ENCODE measurements at places on chromosomes 16 and 17. TPM values are rescaled to one million over a fixed set of nuclear protein-coding genes. Genes with fewer than 3 reads are reported as not detected.

The MMP28 gene
- 0.45 TPM for total RNA-seq

The PRM1 gene
- not detected for total RNA-seq

The ZP2 gene
- total RNA-seq = not detected

The LAT gene
- total RNA-seq = 297 TPM

The CCL17 gene
- total RNA-seq = not detected

The DNAH9 gene
- not detected for total RNA-seq

The DPEP3 gene
- 0.64 TPM for total RNA-seq

The LMF1 gene
- total RNA-seq = 26.6 TPM

The CDRT15 gene
- not detected for total RNA-seq

The TSNAXIP1 gene
- not detected for total RNA-seq

GRCh38 chr16:73176577-73177013, 128.7 kb upstream of the ZFHX3 start:
- DNase-seq = no peak

- no peak for DNase-seq
Measured at GRCh38 chr17:16880121-16880842, 91.6 kb downstream of the TNFRSF13B start.

DNA sequence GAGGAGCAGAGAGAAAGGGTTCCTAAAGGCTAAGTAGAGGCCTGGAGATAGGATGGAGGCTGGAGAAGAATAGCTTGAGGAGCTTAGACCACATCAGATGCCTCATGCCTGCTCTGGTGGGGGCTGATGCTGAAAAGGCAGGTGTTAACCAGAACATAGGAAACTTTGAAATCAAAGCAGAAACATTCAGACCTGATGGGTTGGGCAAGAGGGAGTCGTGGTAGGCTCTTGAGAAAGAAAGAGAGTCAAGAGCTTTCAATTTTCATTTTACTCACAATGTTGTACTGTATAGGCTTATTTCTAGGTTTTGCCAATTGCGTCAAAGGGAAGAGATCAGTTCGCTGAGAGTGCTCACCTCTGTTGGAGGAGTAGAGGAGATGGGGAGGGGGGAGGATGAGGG, 406.6 kb upstream of the SALL1 start:
- DNase-seq = no peak

GRCh38 chr17:17321356-17322025, 18.3 kb downstream of the NT5M start:
- no peak for DNase-seq

GRCh38 chr17:81179220-81179619, 13.2 kb upstream of the AATK start:
- DNase-seq = no peak

- no peak for DNase-seq
Measured at GRCh38 chr17:3926860-3927627, 10.8 kb upstream of the P2RX1 start.

DNA sequence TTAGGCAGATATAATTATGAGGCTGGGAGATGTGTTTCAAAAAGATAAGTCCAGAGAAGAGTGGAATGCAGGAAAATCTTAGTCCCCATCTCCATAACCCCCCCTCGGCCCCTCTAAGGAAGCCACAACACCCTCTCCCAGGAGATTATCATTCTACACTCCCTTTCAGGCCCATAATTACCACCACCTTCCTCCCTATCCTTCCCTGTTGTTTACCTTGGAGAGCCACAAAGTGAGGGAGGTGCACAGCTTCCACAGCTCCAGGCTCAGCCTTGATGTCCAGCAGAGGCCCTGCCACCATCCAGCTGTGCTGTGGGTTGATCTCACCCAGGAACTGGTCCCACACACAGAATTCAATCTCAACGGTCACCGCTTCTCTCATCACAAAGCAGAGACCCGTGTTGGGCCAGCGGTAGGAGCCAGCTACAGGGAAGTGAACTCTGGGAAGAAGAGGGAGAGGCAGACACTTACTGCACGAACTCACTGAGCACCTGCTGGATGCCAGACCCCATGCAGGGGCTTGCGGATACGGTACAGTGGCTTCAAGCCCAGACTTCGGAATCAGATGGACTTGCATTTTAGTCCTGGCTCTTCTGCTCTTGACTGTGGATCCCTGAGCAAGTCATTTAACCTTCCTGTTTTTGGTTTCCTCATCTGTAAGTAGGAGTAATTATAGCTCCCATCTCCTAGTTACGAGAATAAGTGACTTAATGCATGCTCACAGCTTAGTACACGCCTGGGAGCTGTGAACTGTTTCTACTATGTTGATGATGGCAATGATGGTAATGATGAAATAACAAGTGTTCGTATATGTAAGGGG, 44.1 kb downstream of the MIS12 start:
- DNase-seq = no peak

GRCh38 chr17:40293363-40293762, 5.7 kb downstream of the CDC6 start:
- DNase-seq = no peak

GRCh38 chr17:68737761-68738443, 136.7 kb upstream of the FAM20A start:
- DNase-seq = no peak

GRCh38 chr16:88883946-88884345, 17.5 kb upstream of the PABPN1L start:
- DNase-seq = no peak

GRCh38 chr16:495127-495748, 32.3 kb upstream of the CAPN15 start:
- DNase-seq = peak; percentile 54

- no peak for DNase-seq
Measured at GRCh38 chr17:2137342-2138098, 82.6 kb downstream of the HIC1 start.

GRCh38 chr17:19883537-19884215, 15.9 kb upstream of the ULK2 start:
- DNase-seq = no peak

- DNase-seq = no peak
Measured at GRCh38 chr17:3959921-3960601, 4.2 kb downstream of the ATP2A3 start.

GRCh38 chr17:69801368-69801767, 273.7 kb upstream of the KCNJ16 start:
- no peak for DNase-seq

- no peak for DNase-seq
Measured at GRCh38 chr16:11391576-11391975, 46.3 kb downstream of the RMI2 start.

DNA sequence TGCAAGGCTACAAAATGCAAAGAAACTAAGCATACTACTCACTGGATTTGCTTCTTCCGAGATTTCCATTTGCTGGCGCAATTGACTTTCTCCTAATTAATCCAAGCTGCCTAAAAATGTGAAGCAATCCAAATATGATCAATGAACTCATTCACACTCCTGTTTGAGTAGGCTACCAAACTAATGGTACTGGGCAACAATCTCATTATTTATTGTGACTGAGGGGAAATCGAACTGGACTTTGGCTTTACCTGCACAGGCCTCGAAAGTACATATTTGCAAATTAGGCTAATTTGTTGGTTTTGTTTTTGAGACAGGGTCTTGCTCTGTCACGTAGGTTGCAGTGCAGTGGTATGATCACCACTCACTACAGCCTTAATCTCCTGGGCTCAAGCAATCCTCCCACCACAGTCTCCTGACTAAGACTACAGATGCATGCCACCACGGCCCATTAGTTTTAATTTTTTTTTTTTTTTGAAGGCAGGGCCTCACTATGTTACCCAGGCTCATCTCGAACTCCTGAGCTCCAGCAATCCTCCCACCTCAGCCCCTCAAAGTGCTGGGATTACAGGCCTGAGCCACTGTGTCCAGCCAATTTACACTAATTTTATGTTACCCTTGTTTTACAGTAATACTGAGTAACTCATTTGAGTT, 2.6 kb downstream of the ERI2 start:
- no peak for DNase-seq

DNA sequence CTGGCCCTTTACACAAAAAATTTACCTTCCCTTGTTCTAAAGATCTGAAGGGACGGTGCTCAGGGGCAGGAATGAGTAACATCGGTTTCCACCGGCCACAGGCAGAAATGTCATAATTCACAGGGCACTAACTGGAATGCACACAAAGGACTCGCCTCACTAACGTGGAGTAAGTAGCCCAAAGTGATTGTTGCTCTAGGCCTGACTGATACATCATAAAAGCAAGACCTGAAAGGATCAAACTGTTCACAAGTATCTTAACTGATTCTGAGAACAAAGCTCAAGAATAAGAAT, 8.9 kb upstream of the TCF25 start:
- no peak for DNase-seq

DNA sequence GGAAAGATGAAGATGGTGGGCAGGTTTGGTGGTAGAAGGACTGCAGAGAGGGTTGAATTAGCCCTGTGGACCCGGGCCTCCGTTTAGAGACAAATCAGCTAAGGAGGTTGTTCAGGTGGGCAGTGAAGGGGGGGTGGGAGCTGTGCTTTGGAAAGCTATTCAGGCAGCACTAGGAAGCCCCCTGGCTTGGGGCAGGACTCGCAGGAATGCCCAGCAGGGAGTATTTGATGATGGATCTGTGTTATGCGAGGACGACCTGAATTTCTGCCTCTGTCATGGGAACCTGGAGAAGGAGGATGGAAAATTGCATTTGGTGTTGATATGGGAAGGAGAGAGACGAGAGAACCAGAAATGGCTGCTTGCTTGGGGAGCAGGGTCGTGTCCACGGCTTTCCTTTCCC, 3.5 kb downstream of the SPDYE4 start:
- DNase-seq = no peak

DNA sequence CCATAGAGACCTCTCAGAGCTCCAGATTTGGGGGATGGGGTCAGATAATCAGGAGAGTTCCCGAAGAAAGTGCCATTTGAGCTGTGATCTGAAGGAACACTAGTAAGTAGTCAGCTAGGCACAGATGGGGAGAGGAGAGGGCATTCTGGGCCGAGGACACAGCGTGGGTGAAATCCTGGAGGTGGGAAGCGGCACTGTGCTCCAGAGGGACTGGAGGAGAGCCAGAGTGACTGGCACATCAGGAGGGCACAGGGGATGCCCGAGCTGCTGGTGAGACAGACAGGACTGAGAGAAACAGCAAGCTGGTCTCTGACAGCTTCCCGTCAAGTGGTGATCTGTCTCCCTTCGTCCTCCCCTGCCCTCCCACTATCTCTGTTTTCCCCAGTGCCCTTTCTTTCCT, 40.6 kb downstream of the KNOP1 start:
- DNase-seq = no peak

- peak; percentile 89 for DNase-seq
Measured at GRCh38 chr17:57892146-57892819, 42.4 kb upstream of the MRPS23 start.

DNA sequence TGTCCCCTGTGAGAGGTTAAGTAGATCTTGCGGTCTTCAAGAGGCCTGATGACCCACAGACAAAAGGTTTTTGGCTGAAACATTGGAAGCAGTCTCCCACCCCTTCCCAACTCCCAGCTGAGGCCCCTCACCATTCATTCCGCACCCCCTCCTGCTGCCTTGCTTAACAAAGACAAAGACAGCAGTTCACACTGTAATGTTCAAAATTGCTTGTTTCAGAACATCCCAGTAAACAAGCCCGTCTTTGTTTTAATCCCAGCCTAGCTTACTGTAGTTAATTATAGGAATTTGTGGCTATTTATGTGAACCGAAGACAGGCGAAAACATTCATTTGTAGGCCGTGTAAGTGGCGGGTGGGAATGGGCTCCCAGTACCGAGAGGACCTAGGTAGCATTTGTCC, 55.7 kb downstream of the IRX5 start:
- no peak for DNase-seq

- DNase-seq = no peak
Measured at GRCh38 chr17:40485851-40486521, 15.4 kb downstream of the TNS4 start.

DNA sequence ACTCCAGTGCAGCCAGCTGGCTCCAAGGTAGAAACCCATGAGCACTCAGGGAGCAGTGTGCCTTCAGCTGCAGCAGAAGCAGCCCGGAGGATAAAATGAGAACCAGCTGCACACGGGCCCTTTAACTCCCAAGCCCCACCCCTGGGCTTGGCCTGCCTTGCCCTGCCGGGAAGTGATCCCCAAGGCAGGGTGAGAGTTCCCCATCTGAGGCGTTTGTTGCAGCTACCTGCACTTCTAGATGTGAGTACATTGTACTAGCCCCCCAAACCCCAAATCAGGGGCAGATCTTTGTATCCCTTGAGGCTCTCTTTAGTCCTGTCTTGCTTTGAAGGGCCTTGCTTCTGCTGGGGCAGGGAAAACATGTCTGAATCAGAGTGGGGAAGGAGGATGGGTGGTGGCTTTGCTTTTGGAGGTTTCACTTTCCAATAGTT, at the start of gene MVP:
MVP (plus strand) TSS at position 192 of the 431 bp plus-strand sequence. CDS start 10,088 bp downstream, outside the sequence.
- DNase-seq = peak; percentile 65

GRCh38 chr17:14741491-14741890, 440.6 kb downstream of the HS3ST3B1 start:
- no peak for DNase-seq

- DNase-seq = no peak
Measured at GRCh38 chr16:19599968-19600716, 44.6 kb downstream of the VPS35L start.

DNA sequence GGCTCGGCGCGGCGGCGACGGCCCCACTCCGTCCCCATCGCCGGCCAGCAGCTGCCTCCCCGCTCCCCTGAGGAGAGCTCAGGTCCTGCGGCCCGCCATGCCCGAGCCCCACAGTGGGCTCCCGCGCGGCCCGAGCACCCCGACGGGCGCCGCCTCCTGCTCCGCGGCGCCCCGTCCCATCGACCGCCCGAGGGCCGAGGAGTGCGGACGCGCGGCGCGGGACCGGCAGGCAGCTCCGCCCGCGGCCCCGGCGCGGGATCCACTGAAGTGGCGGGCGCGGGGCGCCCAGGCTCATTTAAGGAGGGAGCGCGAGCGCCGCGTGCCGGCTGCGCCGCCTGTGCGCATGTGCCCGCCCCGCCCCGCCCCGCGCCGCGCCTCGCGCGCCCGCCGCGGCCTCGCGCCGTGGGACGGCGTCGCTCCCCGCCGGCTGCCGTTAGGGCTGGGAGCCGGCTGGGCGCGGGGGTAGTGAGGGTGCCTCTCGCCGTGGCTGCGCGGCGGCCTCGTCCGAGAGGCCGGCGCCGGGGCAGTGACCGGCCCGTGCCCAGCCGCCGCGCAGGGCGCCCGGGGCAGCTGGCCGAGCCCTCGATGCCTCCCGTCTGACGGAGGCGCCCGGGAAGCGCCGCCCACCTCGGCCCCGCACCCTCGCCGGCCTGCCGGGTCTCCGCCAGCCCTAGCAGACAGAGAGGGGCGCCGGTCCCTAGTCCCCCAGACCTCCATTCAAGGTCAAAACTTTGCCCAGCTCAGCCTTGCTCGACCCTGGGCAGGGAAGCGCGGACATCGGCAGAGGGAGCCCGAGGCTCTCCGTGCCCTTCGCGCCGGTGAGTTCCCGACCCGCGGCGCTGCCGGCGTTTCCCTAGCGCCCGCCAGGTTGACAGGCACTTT, at the start of gene NETO2:
NETO2 (minus strand) TSS at position 269 of the 882 bp plus-strand sequence. CDS start 333 bp downstream, outside the sequence.
- peak; percentile 79 for DNase-seq

- no peak for DNase-seq
Measured at GRCh38 chr16:63050391-63050790, 1014.2 kb upstream of the CDH8 start.

- no peak for DNase-seq
Measured at GRCh38 chr16:86252596-86252995, 257.7 kb upstream of the FOXF1 start.

DNA sequence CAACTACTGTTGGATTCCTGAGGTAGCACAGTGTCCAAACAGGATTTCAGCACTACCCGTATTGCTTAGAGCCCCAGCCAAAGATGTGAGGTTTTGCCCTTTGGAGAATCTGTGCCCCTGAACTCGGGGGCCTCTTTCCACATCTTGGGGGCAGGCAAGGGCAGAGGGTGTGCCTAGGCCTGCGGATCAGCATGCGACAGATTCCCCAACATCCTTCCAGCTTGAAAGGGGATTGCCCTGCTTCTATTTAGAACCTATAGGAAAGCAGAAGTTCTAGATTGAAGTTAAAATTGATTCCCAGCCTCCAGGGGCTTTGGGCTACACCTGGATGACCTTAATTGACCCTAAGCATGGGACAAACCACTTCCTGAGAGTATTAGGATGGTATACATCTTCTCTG, 19.6 kb downstream of the NOD2 start:
- DNase-seq = no peak
